Heart left ventricle (tissue), 16 donors: ENCODE measurements at places on chromosomes 13 and 19. TPM values are rescaled to one million over a fixed set of nuclear protein-coding genes. Genes with fewer than 3 reads are reported as not detected.

Gene ZNF285
- 3.4 TPM for polyA plus RNA-seq

DNA sequence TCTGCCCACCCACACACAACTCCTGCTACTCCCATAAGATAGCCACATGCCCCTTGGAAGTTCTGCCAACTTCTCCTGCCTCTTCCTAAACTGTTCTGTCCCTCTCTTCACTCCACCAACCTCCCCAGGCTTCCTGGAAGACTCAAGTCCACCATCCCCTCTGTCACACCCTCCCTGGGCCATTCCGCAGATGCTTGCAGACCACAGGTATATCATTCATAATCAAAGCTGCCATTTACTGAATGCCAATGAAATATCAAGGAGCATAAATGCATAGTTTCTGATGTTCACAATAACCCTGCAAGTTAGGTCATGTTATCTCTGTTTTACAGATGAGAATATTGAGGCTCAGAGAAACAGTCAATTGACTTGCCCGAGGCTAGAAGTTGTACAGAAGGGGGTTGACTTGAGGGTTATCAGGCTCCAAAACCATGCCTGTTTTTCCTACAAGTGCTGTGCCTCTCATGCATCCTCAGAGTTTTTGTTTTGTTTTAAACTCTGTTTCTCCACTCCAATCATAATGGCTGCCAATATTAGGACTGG lies 135.6 kb downstream of the SLC7A1 start:
- H3K4me1 ChIP-seq: peaks cover 16% of the 10 kb centered on the region
- H3K4me3 ChIP-seq: no peak overlapping the region
- no peaks in the 10 kb centered on the region for H3K27me3 ChIP-seq
- no peaks in the 10 kb centered on the region for H3K36me3 ChIP-seq
- H3K27ac ChIP-seq: no peak overlapping the region
- DNase-seq: no peak

- H3K4me1 ChIP-seq: no peaks in the 10 kb centered on the region
- peaks cover 4% of the 10 kb centered on the region for H3K27me3 ChIP-seq
- no peak for DNase-seq
- peak overlapping the region; percentile 55 for H3K27ac ChIP-seq
These were observed 9.7 kb downstream of the CILP2 start for GRCh38 chr19:19547674-19548336.

- no peak overlapping the region for H3K4me3 ChIP-seq
- DNase-seq: no peak
- no peaks in the 10 kb centered on the region for H3K36me3 ChIP-seq
These were observed 2.8 kb upstream of the TNFSF9 start for GRCh38 chr19:6527893-6528543.

DNA sequence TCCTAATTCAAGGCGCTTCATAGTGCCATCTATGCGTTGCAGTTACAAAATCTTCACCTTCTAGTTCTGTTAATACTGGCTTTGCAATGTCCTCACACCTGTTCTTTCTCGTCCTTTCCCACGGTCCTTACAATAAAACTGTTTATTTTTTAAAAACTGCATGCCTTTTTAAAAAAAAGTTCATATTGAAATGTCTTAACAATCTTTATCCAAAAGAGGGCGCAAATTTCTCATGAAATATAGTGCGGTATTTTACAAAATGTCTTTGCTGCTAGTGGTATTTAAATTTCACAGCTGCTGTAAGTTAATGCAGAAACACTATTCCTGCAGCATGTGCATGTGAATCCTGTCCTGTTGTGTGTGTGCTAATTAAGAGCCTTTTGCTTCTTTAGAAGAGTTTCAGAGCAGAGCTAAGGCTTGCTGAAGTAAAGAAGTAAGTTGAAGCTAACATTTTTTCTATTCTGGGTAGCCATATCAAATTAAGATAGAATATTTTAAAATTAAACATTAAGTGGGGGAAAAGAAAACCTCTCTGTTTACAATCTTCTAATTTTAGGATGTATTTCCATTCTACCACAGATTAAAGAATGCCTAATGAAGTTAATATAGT lies 15.8 kb upstream of the CLDN10 start:
- peaks cover 10% of the 10 kb centered on the region for H3K4me1 ChIP-seq
- no peak for DNase-seq
- H3K36me3 ChIP-seq: no peaks in the 10 kb centered on the region
- no peak overlapping the region for H3K4me3 ChIP-seq
- H3K27me3 ChIP-seq: no peaks in the 10 kb centered on the region

- H3K4me1 ChIP-seq: peaks cover 33% of the 10 kb centered on the region
- no peak for DNase-seq
- H3K27ac ChIP-seq: peak overlapping the region; percentile 40
- no peaks in the 10 kb centered on the region for H3K27me3 ChIP-seq
These were observed 72.5 kb upstream of the UBL3 start for GRCh38 chr13:29922896-29923295.

- no peak overlapping the region for H3K27ac ChIP-seq
- peak; percentile 24 for DNase-seq
- peaks cover 15% of the 10 kb centered on the region for H3K4me1 ChIP-seq
- H3K36me3 ChIP-seq: no peaks in the 10 kb centered on the region
- H3K27me3 ChIP-seq: no peaks in the 10 kb centered on the region
- no peak overlapping the region for H3K4me3 ChIP-seq
These were observed 1.1 kb upstream of the C19orf85 start for GRCh38 chr19:55465460-55466240.

- no peak for DNase-seq
- H3K4me1 ChIP-seq: peaks cover 7% of the 10 kb centered on the region
- H3K27me3 ChIP-seq: peaks cover 9% of the 10 kb centered on the region
- H3K4me3 ChIP-seq: no peak overlapping the region
- peaks cover 40% of the 10 kb centered on the region for H3K36me3 ChIP-seq
These were observed 19.3 kb downstream of the DPF1 start for GRCh38 chr19:38204728-38205127.

Gene IRGC
- not detected for polyA plus RNA-seq

DNA sequence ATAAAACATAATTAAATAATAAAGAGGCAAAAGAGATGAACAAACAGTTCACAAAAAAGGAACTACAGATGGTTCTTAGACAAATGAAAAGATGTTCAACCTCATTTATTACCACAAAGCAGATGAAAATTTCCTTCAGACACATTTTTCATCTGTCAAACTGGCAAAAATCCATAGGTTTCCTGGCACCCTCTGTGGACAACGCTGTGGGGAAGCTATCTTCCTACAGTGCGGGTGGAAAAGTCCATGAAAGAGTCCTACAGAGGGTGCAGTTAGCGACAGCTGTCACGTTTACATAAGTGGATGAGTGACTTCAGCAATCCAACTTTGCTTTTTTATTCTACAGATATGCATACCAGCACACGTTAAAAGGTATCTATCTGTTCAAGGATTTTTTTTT lies 30.3 kb upstream of the PDCD5 start:
- H3K36me3 ChIP-seq: no peaks in the 10 kb centered on the region
- H3K4me3 ChIP-seq: no peak overlapping the region
- no peaks in the 10 kb centered on the region for H3K27me3 ChIP-seq
- no peak for DNase-seq
- H3K4me1 ChIP-seq: no peaks in the 10 kb centered on the region
- H3K27ac ChIP-seq: no peak overlapping the region

DNA sequence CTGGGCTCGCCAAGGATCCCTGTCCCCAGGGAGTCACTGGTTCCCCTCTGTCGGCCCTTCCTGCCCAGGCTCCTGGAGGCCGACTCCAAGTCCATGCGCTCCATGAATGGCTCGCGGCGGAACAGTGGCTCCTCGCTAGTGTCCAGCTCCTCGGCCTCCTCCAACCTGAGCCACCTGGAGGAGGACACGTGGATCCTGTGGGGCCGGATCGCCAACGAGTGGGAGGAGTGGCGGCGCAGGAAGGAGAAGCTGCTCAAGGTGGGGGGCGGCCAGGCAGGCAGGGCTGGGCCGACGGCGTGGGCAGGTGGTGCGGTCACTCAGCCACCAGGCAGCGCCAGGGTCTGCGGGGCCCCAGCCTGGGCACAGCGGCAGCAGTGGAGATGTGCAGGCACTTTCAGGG lies 17.6 kb downstream of the EVI5L start:
- H3K4me3 ChIP-seq: no peak overlapping the region
- H3K36me3 ChIP-seq: no peaks in the 10 kb centered on the region
- no peaks in the 10 kb centered on the region for H3K4me1 ChIP-seq
- no peak overlapping the region for H3K27ac ChIP-seq
- H3K27me3 ChIP-seq: no peaks in the 10 kb centered on the region

GRCh38 chr13:97727991-97728390 lies 225.5 kb upstream of the IPO5 start:
- H3K36me3 ChIP-seq: no peaks in the 10 kb centered on the region
- H3K27me3 ChIP-seq: no peaks in the 10 kb centered on the region
- H3K4me1 ChIP-seq: no peaks in the 10 kb centered on the region
- no peak overlapping the region for H3K27ac ChIP-seq
- DNase-seq: no peak

DNA sequence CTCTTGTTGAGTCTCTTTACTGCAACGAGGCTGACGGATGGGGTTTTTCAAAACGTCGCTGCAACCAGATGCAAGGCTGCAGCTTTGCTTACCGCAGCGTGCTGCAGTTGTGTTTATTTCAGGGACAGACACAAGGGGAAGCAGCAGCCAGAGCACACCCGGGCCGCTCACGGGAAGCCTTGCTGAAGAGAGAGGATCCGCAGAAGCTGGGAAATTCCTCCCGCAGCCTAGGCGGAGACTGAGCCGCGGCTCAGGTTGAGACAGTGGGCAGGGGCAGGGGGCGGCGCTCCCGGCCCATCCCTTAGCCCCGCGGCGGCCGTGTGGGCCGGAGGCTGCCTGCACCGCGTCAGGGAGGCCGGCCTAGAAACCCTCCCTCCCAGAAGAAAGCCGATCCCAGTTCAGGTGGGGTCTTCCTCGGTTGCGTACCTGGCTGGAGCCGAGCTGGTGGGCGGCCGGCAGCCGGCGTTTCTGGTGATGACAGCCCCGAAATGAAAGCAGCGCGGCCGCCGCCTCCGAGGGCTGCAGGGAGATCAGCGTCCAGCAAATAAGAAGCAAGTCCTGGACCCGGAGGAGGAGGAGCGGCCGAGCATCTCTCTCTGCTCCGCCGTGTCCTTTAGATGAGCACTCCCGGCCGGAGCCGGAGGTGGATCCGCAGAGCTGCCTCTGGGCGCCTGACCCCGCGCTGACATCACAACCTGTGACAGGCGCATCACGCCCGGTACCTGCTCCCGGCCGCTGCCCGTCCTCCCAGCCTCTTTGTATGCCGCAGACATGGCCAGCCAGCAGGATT lies at the start of gene FRY:
FRY (plus strand) TSS at position 750 of the 790 bp plus-strand sequence; CDS start at position 772, 22 bp downstream.
- H3K4me3 ChIP-seq: peak within 1 kb of the TSS; percentile 32
- peaks cover 14% of the 10 kb centered on the region for H3K4me1 ChIP-seq
- no peaks in the 10 kb centered on the region for H3K27me3 ChIP-seq
- H3K36me3 ChIP-seq: no peaks in the 10 kb centered on the region

Gene LHFPL6
- 41.8 TPM for polyA plus RNA-seq

Gene CACNG6
- not detected for polyA plus RNA-seq

Gene LRRC4B
- 0.97 TPM for polyA plus RNA-seq

DNA sequence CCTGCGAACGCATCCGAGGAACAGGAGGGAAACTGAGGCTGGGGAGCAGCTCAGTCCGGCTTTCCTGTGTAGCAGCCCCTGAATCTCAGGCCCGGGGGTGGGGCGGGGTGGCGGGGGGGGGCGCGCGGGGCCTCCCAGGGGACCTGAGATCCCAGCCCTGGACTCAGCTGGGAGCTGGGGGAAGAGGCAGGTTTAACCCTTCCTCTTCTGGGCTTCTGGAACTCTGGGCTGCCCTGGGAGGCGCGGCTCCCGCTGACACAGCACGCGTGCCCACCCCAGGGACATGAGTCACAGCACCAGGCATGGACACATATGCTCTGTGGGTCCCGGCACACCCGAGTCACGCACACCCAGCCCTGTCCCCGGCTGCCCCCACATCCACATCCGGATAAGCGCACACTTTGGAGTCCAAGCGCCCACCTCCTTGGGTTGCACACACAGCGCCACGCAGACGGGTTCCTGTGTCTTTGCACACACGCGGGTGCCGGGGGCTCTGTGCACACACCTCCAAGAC lies 3.5 kb upstream of the CIRBP start:
- peak overlapping the region; percentile 66 for H3K4me3 ChIP-seq
- peak; percentile 80 for DNase-seq
- peaks cover 65% of the 10 kb centered on the region for H3K4me1 ChIP-seq
- no peaks in the 10 kb centered on the region for H3K27me3 ChIP-seq
